Stimulated activated CD8-positive, alpha-beta memory T cell treated with anti-CD3 and anti-CD28 coated beads, Interleukin-4, amount 100 ng/mL, for 48 hours (primary cell): ENCODE measurements at places on chromosomes 11 and 22.
A peak's percentile ranks its signal among the peaks of the same experiment; 100 is the strongest.

DNA sequence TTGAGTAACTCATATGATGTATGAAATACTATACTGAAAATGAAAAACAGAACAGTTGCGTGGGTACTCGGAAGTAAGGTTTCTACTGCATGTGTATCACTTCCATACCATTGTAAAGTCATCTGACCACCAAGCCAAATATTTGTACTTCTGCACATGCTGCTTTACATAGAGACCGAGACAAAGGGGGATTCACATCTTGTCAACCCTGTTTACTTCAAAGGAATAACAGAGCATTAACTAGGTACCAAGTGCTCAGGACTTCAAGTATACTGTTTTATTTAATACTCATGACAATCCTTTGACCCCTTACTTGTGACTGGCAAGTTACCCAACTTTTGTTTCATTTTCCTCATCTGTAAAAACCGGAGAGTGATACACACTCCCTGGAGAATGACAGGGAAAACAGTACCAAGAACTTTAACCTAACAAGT, 9.9 kb downstream of the MAPK1 start:
- no peak for DNase-seq

- no peak for DNase-seq
These were observed 7.8 kb upstream of the RTL6 start for GRCh38 chr22:44505796-44506354.

- DNase-seq, result peak; percentile 43
These were observed 1.0 kb downstream of the RTN3 start for GRCh38 chr11:63682066-63683021.

DNA sequence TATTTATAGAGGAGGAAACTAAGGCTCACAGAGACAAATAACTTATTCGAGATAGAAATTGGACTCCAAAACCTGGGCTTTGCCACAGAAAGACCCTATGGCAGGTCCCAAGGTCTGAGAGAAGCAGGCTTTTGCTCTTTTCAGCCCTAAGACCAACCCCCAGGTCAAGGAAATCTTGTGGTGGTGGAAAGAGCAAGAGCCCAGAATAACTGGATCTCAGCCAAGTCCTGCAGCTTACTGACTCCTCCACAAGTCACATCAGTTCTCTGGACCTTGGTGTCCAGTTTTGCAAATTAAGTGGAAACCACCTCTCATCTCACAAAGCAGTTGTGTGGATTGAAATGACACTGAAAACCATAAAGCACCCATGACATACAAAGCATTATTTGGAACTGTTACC, 122.2 kb downstream of the C11orf58 start:
- DNase-seq, result no peak

GRCh38 chr11:33383075-33383919, 126.1 kb downstream of the HIPK3 start:
- no peak for DNase-seq

DNA sequence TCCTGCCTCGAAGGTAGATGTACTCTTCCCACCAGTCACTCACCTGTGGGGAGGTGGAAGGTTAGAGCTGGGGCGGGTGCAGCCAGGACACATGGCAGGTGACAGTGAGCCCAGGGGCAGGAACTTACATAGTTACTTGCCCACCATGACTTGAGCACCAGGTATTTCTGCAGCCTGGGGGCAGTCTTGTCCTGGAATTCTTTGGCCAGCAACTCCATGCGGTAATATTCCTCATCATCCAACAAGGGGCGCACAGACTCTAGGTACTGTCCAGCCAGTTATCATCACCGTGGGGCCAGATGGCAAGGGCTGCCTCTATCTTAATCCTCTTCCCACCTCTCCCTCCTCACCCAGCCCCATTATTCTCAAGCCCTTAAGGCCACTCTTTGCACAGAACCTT, 2.2 kb downstream of the CPT1B start:
- DNase-seq, result no peak

DNA sequence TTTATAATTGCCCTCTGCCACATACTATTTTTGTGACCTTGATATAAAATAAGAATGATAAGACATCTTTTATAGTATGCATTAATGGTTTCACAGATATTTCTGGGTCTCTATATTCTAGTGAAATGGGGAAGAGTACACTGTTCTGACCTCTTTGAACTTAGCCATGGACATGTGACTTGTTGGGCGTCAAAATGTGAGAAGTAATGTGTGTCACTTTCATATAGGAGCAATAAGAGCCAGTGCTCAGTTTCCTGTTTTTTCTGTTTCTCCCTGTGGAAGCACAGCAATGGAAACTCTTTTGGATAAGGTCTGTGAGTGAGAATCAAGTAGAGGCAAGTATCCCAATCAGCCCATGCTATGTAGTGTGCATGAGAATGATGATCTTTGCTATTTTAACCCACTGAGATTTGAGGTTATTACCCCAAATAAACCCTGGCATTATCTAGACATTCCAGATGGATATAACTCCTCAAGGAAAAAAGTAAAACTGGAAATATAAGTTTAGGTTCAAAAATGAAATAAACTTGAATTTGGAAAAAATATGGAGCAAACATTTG, 60.7 kb downstream of the RAB38 start:
- no peak for DNase-seq

- DNase-seq, result no peak
These were observed 103.3 kb upstream of the AKIP1 start for GRCh38 chr11:8807544-8808225.
